ENCODE measurements at places on chromosomes 11 and 22.

DNA sequence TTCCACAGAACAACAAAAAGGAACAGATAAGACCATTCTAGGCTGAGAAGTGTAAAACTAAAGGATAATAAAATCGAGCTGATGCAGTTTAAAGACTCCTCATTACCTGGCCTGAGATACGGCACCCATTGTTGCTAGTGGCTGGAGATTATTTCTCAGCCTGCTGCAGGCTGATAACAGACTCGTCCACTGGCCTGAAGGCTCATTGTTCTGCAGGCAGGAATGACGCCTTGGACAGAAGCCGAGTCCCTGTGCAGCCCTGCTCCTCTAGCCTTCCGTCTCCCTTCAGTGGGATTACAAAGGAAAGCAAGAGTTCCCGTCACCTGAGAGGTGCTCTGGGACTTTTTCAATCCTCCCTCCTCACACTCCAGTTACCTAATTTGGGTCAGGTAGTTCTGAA, 1065.3 kb downstream of the OPCML start:
- no peak for DNase-seq

DNA sequence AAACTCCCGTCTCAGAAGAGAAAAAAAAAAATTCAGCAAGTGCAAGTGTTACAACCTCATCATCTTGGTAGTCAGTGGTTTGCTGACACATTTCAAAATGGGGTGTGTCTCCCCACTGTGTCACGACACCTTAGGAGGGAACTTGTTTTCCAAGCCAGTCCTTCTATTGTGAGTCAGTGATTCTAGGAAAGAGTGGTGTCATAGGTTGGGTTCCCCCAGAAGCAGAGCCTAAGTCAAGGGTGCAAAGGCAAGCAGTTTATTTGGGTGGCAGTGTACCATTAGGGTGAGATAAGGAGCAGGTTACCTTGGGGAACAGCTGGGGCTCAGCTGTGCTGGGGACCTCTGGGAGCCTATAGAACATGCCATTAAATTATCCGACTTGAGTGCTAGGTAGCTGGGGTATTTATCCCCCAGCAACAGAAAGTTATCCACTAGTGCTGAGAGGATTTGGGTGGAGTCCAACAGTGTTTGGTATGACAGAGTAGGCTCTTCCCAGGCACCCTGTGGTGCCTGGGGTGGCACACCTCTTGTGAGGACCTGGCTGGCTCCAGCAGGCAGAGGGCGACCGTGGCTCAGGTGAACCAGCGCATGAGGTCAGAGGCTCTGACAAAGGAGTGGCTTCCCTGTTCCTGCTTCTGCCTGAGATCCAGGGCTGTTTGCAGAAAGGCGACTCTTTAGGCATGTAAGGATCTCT, 41.7 kb downstream of the KIAA1671 start:
- DNase-seq = no peak

GRCh38 chr11:106986261-106986660, 32.0 kb downstream of the GUCY1A2 start:
- DNase-seq = no peak

- no peak for DNase-seq
Observed at GRCh38 chr11:122816761-122817520, 21.4 kb upstream of the CRTAM start.

- DNase-seq = no peak
Observed at GRCh38 chr11:111114091-111114490, 131.4 kb upstream of the POU2AF2 start.

DNA sequence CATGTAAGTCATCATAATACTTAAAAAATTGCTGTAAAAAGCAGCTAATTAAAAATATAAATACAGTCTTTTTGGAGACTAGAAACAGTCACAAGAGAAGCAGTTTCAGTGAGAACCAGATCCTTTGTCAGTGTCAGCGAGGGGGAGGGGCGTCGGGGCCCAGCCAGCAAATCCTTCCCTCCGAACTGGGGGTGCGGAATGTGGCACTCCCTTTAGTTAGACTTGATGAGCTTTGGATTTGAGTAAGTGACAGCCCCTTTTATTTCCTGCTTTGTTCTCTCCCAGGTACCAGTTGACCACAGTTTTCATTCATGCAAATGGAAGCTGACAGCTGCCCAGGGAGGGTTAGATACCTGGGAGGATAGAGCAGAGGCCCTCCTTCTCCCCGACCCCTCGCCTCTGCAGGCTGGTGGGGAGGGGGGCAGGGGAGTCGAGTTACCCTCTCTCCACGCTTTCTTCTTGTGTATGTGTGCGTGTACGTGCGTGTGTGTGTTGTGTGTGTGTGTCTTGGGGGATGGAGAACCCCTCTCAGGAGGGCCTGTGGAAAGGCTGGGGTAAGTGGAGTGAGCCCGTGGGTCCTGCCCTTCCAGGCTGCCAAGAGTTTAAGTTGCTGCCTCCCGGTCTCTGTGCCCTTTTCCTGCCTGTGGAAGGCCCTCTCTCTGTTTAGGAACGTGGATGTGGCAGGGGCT, 38.3 kb downstream of the PTPRJ start:
- DNase-seq = peak; percentile 35

Data from posterior cingulate gyrus (tissue), 11 donors.